Fibroblast of gingiva (primary cell): ENCODE measurements at places on chromosomes 16 and 17.

DNA sequence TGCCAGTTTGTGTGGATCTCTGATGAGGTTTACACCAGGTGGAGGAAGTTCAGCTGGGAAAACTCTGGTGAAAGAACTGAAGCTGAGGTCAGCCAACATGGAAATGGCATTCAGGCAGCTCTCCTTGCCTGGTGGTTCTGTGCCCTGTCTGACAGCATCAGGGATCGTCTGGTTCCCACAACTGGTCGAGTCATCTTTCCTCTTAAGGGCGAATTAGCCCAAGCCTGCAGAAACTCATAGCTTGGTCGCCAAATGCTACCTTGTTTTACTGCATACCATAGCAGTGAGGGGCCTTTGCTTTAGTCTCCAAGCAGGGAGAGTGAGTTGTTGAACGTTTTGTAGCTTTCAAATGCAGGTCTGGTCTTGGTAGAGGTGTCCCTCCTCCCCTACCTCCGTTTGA is 7.2 kb downstream of the PLCG2 start:
- no peak for DNase-seq

GRCh38 chr16:88810912-88811768 is 588 bp downstream of the APRT start:
- peak; percentile 84 for DNase-seq

DNA sequence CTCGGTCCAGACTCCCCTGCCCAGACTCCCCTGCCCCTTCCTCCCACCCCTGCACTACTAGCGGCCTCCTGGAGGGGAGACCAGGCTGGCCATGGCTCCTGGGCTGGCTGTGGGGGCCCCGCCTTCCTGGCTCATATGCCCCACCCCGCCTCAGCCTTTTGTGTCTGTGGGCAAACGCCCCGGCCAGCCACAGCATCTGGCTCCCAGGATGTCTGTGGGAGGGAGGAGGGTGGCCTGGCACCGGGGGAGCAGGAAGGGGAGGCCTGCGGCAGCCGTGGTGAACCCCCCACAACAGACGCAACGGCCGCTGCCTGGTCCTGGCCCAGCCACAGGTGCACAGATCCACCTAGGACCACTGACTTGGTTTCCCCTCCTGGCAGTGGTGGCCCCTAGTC is 32.9 kb downstream of the BAHCC1 start:
- peak; percentile 34 for DNase-seq

DNA sequence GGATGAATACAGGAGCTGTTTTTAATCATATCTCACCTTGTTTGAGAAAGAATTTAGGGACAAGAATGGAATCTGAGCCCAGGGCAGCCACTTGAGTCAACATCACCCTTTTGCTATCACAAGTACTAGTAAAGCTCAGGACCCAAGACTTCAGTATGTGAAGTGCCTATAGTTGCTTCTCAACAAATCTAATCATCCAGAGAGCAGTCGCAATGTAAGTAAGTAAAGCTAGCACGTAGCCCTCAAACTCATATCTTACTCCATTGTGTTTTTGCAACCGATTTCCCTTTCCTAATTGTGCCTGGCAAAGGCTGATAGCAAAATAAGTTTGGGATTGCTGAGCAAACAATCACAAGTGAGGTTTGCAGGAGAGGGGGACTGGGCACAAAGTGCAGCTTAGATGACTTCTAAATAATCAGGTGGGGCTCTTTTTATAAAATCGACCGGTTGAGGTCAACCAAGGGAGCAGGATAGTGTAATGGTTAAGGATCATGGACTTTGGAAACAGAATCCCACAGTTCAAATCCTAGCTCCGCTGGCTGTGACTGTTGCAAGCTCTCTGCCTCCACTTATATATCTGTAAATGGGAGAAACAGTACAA is 13.0 kb downstream of the TOB1 start:
- no peak for DNase-seq

DNA sequence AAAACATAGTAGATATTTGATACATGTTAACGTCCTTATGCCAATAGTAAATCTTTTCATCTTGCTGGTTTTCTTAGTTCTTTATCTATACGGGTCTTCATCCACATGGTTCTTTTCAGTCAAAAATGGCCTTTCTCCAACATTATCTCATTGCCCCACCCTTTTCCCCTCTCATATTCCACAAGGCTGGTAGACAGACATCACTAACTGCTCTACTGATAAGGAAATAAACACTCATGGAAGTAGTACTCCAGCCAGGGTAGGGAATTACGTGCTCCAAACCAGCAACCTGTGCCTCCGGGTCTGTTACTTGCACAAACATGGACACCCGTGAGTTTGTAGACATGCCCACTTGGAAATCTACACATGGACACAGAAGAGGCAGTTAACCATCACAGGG is 141.4 kb downstream of the XYLT1 start:
- no peak for DNase-seq

GRCh38 chr17:31477417-31478055 is 86.1 kb downstream of the RAB11FIP4 start:
- DNase-seq: no peak

DNA sequence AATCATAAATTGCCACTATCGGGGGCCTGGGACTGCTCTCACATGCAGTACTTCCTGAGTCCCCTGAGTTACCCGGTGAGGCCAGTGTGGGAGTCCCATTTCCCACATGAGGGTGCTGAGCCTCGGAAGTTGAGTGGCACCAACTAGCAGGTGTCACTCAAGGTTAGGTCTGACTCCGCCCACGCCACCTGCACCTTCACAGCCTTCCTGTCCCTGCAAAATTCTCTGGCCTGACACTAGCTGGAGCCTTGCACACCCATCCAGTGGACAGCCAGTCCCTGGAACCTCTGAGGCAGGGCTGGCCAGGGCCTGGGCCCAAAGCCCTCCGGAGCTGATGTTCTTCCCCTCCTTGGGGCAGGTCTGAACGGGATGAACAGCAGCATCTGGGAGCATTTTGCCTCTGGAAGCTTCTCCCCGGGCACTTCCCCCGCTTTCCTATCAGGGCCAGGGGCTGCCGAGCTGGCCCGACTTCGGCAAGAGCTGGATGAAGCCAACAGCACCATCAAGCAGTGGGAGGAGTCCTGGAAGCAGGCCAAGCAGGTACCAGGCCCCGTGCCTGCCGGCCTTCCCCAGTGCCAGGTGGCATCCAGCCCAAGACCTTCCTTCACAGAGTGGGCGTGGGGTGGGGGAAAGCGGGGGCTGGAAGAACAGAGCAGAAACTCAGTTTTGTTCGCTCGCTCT is 21.9 kb downstream of the UNC13D start:
- DNase-seq: no peak

DNA sequence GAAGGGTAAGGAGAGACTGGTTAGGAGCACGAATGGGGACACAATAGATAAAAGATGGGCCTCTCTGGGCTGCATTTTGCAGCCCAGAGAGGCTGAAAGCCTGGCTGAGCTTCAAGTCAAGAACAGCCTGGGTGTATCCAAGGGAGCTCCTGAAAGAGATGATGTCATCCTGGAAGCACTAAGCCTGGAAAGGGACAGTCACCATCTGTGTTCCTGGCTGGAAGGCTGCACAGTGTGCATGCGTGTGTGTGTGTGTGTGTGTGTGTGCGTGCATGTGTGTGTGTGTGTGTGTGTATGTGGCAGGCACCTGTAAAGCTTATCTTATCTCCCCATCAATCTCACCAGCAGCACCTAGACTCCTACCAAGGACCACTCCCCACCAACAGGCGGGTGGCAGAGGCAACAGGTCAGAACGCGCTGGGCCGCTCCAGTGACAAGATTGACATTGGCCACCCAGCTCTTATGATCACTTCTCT is 44.1 kb downstream of the COG7 start:
- peak; percentile 68 for DNase-seq

DNA sequence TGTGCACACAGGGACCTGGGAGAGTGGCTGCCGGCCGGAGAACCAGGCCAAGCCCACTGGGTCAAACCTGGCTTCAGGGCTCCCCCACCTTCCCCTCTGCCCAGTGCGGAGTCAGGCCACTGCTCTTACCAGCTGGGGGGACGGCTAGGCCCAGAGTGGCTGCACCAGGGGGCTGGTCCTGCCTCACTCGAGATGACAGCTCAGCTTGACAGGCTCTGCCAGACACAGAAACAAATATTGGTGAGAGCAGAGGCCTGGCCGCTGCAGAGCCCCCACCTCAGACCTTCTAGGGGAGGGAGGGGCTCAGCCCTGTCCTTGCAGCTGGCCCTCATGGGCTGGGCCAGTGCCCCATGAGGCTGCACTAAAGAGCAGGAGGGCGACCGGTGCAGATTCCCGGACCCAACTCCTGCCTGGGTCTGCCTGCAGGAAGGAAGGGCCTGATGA is 4.5 kb downstream of the NUDT16L1 start:
- DNase-seq: no peak

DNA sequence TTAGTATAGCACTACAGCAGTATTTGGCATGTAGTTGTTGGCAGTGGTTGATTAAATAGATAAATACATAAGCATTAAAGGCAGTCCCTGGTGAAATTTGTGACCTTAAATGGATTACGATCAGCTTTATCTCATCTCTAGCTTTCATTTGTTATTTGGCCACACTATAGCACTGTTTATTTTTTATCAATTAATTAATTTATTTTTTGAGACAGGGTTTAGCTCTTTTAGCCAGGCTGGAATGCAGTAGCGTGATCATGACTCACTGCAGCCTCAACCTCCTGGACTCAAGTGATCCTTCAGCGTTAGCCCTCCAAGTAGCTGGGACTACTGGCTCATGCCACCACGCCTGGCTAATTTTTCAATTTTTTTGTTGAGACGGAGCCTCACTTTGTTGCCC is 18.7 kb upstream of the ARHGAP17 start:
- peak; percentile 59 for DNase-seq

- DNase-seq: peak; percentile 46
Measured at GRCh38 chr16:77882358-77882757, 94.0 kb downstream of the VAT1L start.

GRCh38 chr16:81511371-81511770 is 66.8 kb downstream of the CMIP start:
- peak; percentile 67 for DNase-seq

GRCh38 chr16:19417640-19418039 is at the start of gene TMC5:
Gene TMC5 (plus strand): TSS chr16:19417883. CDS start chr16:19440039, 22,156 bp downstream.
- no peak for DNase-seq

- no peak for DNase-seq
Measured at GRCh38 chr16:12341966-12342365, 365.4 kb downstream of the SNX29 start.

GRCh38 chr16:13136901-13137300 is 235.5 kb downstream of the SHISA9 start:
- no peak for DNase-seq

DNA sequence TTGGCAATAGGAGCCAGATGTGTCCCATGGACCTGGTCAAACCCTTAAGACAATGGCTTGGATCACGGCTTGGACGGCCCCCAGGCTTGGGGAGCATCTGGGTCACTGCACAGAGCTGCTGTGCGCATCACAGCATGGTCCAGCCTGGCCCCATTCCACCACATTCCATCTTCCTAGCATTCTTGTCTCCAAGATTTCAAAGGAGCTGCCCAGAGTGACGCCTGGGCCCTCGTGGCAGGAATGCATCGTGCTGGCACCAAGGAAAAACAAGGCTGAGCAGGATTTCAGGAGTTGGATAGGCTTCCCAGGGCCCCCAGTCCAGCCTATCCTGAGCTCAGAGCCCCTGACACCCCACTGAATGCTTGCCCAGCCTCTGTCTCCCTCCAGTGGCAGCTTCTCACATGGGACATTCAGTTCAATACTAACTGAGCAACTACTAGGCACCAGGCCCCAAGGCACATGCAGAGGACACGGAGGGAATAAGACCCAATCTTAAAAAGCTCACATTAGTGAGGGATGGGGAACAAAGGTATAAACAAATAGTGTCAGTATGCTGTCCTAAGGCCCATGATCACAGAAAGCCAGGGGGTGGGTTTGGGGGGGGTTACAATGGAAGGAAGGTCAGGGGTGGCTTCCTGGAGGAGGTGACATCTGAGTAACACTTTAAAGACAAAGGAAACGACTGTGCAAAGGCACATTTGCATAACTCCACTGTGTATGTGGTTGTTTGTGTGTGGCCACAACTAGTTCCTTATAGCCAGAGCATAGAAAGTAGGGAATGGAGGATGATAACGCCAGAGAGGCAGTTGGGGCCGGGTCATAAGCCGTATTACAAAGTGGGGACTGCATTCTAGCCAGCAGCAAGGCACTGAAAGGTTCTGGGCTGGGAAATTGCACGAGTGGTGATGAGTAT is 34.1 kb downstream of the TK2 start:
- DNase-seq: peak; percentile 85

DNA sequence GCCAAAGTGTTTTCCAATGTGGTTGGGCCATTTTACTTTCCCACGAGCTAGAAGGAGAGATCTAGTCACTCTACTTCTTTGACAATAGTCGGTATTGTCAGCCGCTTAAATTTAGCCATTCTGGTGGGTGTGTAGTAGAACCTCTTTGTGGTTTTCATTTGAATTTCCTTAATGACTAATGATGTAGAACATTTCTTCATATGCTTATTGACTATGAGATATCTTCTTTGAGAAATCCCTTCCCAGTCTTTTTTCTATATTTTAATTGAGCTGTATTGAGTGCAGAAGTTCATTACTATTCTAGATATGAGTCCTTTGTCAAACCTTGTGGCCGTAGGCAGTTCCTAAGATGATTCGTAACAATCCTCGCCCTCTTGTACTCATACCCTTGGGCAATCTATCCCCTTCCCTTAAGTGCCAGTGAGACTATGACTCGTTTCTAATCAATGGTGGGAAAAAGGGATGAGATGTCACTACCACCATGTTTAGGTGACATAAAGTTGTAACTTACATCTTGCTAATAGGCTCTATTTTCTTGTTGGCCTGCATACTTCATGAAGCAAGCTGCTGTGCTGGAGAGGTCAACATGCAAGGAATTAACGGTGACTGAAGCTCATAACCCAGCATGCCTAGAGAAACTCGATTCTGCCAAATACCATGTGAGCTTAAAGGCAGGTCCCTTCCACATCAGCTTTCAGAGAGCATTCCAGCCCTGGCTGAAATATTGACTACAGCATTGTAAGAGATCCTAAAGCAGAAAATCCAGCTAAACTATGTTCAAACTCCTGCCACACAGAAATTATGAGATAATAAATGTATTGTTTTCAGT is 817.9 kb upstream of the SOX9 start:
- DNase-seq: no peak

GRCh38 chr16:69408475-69408874 is 15.9 kb upstream of the CYB5B start:
- no peak for DNase-seq

DNA sequence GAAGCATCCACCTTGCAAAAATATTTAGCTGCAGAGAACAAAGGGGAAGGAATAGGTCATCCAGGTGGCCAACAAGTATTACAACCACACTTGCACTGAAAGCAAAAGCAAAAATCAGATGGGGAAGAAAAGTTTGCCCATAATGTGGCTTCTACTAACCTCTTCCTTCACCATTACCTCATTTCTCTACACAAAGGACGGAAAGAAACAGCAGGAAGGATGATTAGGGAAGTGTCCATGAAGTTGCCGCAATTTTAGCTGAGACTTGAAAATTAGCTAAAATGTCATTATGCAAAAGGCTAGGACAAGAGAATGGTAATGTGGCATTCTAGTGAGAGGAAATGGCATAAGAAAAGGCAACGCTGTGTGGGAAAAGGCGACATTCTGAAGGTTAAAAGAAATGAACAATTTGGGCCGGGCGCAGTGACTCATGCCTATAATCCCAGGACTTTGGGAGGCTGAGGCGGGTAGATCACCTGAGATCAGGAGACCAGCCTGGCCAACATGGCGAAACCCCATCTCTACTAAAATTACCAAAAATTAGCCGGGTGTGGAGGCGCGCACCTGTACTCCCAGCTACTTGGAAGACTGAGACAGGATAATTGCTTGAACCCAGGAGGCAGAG is 13.7 kb downstream of the KANSL1 start:
- no peak for DNase-seq
